ENCODE measurements at places on chromosomes 4 and X.

DNA sequence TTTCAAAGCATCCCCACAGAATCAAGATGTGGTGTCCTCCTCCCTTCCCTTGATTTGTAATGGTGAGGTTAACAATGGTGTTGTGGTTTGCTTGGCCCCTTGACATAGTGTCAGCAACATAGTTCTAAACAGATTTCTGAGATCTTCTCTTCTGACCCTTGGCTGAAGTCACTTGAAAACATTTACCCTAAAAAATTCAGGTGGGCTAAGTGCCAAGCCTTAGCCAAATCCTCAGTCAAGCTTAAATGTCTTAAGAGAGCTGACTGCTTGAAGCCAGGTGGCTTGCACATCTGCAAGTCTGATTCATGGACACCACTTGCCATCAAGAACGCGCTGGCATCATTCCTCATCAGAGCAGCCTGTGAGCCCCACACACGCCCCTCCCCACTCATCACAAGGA lies 173.2 kb downstream of the MGST2 start:
- DNase-seq, result no peak

DNA sequence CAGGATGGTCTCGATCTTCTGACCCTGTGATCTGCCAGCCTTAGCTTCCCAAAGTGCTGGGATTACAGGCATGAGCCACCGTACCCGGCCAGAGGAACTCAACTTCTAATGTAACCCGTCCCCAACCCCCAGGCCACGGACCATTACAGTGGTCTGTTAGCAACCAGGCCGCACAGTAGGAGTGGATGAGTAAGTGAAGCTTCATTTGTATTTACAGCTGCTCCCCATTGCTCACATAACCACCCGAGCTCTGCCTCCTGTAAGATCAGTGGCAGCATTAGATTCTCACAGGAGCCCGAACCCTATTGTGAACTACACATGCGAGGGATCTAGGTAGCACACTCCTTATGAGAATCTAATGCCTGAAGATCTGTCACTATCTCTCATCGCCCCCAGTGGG lies 119.6 kb downstream of the SHROOM3 start:
- no peak for DNase-seq

DNA sequence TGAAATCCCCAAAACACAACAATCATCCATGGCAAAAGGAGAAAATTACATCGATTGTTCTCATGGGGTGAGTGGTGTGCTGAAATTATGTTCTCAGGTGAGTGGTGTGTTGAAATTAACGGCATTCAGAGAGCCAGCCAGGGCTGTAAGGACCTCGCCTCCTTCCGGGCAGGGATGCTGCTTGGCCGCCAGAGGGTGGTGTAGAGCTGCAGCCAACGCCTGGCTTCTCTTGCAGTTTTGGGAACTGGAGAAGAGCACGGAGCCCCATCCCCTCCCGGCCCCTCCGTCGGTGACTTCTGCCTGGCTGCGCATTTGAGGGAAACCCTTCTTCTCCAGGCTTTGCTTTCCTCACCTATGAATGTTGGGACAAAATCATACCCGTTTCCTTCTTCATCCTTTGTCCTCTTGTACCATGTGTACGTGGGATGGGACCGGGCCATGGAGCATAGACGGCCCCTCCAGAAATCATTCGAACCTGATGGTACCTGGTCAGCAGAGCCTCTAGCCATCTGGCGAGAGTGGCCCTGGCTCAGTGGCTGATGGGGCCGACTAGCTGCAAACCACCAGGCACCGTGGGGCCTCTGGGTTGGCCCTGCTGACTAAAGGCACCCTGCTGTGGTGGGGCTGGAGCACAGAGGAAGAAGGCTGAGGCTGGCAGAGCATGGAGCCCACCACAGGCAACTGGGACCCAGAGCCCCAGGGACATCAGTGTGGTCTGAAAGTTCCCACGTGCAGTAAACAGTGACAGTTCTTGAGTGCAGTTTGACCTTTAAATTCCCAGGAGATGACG lies 28.4 kb downstream of the TRMT44 start:
- peak; percentile 13 for DNase-seq

- DNase-seq, result no peak
Measured at GRCh38 chrX:21926527-21927278, 13.8 kb upstream of the SMS start.

Measured in activated CD4-positive, alpha-beta T cell treated with anti-CD3 and anti-CD28 coated beads, Interleukin-2, amount 50 U/mL, for 24 hours (primary cell).